ENCODE measurements at places on chromosomes 4 and X. TPM values are rescaled to one million over a fixed set of nuclear protein-coding genes. Genes with fewer than 3 reads are reported as not detected.

DNA sequence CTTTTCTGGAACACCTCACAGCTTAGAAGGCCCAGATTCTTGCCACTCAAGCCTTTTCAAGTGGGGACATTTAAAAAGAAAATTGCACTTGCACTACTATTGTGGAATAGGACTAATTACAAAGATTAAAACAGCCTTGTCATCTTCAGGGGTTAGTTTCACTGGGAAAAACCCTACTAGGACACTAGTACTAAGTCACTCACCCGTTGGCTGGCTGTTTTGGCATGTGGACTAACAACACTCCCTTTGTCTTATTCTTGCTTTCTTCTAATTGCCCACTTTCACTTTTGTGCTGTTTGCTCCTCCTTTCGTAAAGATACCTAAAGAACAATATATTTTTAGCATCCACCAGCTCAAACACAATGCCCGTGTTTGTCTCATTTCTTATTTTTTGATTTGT lies 200.9 kb upstream of the MID1 start:
- no peak for DNase-seq

- DNase-seq = no peak
Measured at GRCh38 chr4:145347684-145348083, 134.0 kb upstream of the SMAD1 start.

DNA sequence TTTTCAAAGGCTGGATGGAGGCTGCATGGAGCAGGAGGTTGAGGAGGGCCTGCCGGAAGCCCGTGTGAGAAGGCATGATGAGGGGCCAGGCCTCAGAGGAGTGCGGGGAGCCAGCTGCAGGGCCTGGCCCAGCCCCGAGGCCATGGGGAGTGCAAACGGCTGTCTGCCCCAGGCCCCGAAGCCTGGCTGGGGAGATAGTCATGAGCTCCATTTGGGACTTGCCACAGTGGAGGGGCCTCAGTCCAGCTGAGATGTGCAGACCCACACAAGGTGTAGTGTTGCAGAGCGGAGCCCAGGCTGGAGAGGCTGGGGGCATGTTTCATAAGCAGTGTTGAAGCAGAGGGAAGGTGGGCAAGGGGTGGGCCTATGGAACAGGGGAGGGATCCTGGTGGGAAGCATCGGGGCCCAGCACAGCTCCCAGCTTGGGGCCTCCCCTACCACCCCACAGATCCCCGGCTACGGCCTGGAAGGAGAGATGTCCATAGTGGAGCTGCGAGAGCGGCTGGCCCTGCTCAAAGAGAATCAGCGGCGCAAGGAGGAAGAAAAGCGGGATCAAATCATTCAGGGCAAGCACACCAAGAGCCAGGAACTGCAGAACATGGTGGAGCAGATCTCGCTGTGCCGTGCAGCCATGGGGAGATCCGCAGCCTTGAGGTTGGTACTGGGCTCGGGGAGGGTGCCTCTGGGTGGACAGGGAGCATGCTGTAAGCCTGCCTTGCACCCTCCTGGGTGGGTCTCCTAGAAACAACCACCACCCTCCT lies 9.1 kb upstream of the RNF4 start:
- DNase-seq = no peak

GRCh38 chr4:120526033-120526432 lies 396.5 kb downstream of the PRDM5 start:
- DNase-seq = no peak

GRCh38 chr4:66182636-66183035 lies 512.3 kb upstream of the EPHA5 start:
- DNase-seq = no peak

- peak; percentile 21 for DNase-seq
Measured at GRCh38 chr4:121408-122084, 2.8 kb upstream of the ZNF718 start.

DNA sequence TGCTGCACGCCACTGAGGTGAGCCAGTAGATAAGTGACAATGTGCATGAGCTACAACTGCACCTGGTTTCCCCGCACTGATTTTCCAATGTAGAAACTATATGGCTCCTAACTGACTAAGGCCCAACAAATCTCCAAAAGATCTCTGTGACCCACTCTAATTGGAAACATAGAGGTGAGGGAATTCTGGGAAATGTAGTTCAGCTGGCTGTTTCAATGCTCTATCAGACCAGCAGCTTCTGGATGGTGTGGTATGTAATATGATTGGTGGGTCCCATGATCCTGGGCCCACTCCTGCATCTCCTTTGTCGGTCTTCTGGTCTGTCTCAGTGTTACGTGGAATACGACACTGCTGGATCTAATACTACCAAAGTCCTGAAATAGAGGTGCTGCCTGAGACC lies 18.6 kb downstream of the CCDC160 start:
- DNase-seq = no peak

The BST1 gene
- total RNA-seq = 0.65 TPM

The NSUN7 gene
- 6.7 TPM for total RNA-seq

The SERTM2 gene
- total RNA-seq = not detected

The FGFBP1 gene
- not detected for total RNA-seq
